ENCODE measurements at places on chromosomes 6 and 20.

GRCh38 chr20:7500231-7500663, 440.0 kb downstream of the HAO1 start:
- no peak for DNase-seq

DNA sequence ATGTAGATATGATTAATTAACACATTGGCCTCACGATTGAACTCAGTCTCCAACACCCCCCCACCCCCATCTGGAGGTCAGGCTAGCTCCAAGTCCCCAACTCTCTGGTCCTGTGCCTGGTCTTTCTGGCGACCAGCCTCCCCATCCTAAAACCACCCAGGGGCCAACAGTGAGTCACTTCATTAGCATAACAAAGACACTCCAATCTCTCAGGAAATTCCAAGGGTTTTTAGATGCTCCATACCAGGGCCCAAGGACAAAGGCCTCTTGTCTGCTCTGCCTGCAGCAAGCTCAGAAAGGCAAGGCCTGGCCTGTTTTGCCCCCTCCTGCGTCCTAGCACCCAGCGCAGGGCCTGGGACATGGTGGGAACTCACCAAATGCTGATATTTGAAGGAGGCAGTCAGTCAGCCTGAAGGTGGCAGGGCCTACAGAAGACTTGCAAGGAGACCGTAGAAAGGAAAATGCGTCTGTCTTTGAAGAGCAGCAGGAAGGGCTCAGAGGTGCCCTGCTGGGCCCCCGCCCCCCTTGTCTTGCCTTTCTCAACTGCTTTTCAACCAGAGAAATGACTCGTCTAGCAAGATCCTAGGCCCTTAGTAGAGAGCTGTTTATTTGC, 184.7 kb downstream of the CDH4 start:
- DNase-seq: no peak

DNA sequence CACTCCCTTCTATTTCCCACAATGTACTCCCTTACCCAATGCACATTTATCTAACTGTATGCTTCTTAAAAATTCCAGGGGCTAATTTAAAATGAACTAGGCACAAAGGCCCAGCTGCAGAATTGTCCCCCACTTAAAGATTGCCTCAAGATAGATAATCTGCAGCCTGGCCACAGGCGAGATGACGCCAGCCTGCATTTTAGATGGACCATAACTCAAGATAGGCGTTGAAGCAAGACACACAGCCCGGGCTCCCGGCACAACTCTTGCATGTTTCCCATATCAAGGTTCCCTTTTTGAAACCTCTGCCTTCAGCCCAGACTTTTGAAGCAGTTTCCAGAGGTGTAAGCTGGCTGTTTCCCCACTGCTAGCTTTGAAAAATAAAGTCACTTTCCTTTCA, 3.2 kb upstream of the REPS1 start:
- no peak for DNase-seq

DNA sequence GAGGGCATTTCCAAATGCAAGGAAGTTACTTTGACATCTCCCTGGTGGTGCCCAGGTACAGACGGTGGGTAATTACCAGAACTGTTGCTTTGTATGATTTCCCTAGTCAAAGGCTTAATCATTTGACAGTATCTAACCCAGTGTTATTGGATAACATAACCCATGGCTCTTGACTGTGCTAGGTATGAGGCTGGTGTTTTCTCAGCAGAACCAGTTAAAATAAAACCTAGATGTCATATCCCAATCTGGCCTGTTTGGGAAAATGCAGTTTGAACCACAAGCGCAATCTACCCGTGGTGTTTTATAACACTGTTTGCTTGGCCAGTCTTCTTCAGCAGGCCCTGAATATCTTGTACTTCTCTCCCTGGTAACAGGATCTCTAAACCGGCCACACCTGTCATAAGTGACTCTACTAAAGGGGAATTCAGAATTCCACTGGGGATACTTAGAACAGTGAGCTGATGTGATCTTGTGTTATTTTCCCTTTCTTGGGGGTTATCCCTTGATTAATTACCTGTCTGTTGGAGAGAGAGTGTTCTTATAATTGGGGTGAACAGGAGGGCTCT, 32.8 kb downstream of the PPP1R14C start:
- DNase-seq: no peak

DNA sequence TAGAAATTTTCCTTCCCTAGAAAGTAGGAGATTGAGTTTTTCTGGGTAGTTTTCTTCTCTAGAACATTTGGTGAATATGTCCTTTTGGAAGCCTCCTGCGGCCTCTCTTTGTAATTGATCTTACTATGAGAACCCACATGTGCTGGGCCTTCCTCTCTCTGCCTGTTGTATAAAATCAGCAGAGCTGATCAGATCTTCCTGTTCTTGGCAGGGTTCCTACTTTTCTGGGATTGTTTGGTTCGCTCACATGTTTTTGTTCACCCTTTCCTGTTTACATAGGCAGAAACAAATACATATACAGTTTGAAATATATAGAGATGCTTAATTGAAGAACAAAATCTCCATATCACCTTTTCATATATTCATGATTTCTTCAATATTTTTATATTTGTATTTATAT, 57.8 kb downstream of the IL22RA2 start:
- no peak for DNase-seq

DNA sequence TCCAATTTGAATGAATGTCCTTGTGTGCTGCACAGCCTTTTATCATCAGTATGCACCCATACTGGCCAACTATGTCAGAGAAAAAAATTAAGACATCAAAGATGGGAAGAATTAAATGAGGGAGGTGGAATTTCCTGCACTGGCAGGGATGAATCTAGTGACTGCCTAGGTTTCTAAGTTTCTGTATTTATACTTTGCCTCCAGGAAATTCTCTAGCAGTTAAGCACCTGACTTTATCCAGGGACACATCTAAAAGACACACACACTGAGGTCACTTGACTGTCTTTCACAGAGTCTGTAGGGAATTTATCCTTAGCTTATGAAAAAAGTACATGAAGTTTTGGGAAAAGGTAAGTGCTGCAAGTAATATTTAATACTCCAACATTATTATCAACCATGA, 636.5 kb upstream of the PTCHD4 start:
- DNase-seq: no peak

DNA sequence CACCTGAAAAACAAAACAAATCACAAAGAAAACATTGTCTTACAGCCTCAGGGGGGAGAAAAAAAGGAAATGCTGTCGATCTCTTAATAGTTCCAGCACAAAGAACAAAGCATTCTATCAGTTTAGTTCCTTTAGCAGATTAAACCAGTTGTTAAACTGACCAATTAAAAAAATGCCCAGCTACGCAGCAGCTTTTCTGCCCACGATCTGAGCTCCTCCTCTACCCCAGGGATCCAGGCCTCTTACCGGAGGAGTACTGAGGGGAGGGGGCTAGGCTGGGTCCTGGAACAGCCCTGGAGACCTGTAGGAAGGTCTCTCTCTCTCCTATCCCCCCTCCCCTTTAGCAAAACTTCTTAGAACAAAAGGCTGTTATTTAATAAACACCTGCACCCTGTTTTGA, 13.4 kb downstream of the PTK7 start:
- no peak for DNase-seq

- DNase-seq: no peak
These were observed 2.6 kb downstream of the SS18L1 start for GRCh38 chr20:62146019-62146755.

DNA sequence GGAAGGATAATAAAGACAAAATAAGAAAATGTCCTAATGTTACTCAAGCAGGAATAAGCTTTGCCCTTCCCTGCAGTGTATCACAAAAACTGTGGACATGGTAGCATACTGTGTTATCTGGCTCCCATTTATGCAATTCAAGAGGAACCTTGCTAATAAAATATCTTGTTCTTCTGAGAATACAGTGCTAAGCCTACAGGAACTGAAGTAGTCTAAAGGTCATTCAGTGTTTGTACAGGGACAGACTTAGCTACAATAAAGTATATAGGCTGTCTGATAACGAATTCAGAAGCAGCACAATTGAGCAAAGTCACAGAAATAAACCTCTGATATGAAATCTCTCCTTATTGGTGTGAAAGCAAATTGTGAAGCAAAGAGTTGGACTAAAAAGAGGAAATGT, 59.6 kb upstream of the SDHAF4 start:
- no peak for DNase-seq

- no peak for DNase-seq
These were observed 43.3 kb upstream of the EDN1 start for GRCh38 chr6:12246900-12247299.

DNA sequence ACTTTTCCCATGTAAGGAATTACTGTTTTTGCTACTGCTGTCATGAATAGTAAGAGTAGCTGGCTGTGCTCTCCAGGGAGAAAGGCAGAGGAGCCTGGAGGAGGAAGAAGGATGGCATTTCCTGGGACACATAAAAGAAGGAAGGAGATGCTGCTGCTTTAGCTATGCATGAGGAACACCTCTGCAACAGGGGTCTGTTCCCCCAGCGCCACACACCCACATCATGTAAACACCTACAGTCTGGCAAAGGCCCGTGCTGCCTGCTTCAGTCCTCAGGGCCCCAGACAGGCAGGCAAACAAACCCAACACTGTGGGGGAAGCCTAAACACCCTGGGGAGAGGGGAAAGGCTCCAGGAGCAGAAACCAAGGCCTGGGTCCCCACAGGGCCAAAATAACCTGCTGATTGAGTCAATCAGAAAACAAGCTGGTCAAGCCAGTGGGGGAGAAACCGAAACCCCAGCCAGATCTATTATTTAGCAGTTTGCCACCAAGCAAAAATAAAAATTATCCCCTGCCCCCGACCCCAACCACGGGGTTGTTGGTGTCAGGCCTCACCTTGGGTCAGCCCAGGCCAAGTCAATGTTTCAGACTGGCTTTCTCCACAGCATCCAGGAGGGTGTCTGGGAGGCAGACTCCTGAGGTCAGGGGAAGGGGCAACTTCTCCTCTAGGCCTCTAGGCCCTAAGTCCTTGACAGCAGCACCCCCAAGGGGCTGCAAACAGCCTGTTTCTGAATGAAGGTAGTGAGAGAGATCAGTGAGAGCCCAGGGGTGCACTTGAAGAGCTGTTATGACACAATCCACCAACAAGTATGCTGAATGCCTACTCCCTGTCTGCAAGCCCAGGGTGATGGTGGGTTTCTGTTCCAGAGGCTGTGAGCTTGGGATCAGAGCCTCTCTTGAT, 34.6 kb upstream of the SCUBE3 start:
- no peak for DNase-seq

DNA sequence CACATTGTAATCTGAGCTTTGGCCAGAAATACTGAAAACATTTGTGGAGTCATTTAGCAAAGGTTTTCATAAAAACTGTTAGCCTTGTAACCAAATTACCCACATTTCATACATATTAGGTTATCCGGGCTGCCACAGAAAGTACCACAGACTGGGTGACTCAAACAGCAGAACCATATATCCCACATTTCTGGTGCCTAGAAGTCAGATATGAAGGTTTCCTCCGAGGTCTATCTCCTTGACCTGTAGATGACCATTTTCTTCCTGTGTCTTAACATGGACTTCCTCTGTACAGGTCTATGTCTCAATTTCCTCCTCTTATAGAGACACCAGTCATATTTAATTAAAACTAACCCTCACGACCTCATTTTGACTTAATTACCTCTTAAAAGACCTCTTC, 49.5 kb upstream of the SMIM28 start:
- DNase-seq: no peak

DNA sequence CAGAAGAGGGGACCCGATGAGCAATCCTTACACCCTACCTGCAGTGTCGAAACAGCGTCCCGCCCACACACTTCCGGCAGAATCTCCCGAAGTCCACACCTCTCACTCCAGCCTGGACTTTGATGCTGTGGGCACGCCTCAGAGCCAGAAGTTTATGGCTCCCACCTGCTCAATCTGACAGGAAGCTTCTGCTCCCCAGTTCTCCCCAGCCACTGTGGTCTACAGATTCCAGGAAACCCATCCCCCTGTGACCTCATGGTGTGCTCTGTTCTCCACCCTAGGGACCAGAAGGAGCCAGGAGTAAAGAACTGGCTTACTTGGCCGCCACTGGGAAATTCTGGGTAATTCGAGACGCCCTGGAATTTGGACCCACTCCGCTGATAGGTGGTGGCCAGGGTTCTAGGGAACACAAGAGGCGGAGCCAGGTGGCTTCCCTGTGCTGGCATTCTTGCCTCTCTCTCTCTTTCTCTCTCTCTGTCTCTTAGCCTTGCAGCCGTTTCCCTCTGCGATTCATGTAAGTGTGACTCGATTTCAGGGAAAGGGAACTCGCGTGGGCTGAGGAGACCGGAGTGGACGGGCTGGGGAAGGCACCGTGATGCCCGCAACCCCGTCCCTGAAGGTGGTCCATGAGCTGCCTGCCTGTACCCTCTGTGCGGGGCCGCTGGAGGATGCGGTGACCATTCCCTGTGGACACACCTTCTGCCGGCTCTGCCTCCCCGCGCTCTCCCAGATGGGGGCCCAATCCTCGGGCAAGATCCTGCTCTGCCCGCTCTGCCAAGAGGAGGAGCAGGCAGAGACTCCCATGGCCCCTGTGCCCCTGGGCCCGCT, at the start of gene TRIM15:
TRIM15 (plus strand) TSS at position 457 of the 828 bp plus-strand sequence; CDS start at position 596, 139 bp downstream.
- no peak for DNase-seq

DNA sequence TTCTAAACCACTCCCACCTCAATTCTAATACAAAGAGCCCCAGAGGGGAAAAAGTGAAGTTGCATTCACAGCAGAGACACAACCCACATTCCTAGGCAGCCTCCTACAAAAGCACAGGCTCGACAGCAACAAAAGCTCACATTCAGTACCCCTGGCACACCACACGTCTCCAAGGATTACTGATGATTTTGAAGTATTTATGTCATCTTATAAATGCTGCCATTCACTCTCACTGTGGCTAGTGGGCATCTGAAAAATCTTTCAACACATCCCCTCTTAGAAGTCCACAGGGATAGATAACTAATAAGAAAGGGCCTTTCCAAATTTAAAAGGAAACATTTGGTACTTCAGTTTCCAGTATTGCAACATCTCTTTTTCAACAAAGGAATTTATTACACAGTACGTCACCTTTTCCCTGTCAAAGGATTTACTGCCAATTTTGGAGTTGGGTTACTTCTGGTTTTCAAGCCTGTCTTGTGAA, 146.7 kb downstream of the TASP1 start:
- no peak for DNase-seq

- DNase-seq: no peak
These were observed 40.0 kb downstream of the IRF4 start for GRCh38 chr6:431504-431903.

DNA sequence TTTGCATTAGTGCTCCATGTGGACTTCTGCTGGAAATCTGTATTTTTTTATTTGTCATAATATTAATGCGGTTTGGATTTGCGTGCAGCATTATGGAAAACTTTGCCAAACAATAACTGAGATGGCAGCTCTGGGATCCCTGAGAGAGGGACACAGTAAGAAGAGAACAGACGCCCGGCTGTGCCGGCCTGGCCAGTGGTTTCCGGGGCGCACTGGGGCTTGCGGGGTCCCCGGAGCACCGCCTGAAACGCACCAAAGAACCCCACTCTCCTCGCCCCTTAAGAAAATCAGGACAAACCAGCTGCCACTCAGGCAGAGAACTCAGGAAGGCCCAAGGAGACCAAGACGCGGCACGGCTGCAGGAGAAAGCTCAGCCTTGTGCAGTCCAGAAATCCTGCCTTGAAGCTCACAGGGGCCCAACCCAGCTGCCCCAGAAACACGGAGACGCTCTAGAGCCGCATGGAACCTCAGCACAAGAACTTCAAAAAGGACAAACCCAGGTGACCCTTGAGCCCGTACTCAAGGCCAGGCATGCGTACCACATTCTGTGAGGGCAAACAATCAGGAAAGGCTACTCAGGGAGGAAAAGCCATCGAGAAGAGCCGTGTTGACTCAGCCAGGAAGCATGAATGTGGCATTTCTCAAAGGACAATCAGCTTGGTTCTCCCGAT, 226.5 kb upstream of the CDYL start:
- no peak for DNase-seq
